ENCODE measurements at places on chromosomes 11 and 22.

DNA sequence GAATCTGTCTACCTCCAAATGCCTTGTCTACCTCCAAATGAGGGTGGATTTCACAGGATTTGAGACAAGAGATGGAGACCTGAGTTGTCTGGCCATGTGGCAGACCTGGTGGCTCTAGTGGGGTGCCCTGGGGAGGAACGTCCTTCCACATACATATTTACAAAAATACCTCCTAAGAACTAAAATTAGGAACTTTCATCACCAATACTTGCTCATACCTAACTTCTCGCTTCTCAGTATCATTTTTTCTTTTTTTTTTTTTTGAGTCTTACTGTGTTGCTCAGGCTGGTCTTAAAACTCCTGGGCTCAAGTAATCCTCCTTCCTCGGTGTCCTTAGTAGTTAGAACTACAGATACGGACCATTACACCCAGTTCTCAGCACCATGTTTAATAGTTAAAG is 117.9 kb downstream of the MED15 start:
- DNase-seq = no peak

DNA sequence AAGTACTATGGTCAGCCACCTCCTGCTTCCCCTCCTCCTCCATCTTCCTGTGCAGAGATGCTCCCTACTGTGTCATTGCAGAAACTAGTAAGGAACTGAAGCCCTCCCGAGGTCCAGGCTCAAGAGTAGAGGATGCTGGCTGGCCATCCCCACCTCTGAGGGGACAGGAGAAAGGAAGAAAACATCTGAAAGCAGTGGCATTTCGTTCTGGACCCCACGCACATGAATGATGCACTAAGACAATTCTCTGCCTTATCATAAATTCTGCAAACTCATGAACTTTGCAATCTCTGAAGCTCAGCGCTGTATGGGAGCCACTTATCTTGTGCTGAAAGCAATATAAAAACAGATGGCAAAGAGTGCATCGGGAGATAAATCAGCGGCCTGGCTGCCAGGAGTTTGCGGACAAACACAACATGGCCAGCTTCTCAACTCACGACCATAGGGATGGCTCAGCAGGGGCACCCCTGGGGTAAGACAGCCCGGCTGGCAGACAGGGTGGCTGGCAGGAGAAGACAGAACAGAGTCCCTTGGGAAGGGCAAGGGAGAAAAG is 306.4 kb downstream of the NXPE2 start:
- DNase-seq = no peak

DNA sequence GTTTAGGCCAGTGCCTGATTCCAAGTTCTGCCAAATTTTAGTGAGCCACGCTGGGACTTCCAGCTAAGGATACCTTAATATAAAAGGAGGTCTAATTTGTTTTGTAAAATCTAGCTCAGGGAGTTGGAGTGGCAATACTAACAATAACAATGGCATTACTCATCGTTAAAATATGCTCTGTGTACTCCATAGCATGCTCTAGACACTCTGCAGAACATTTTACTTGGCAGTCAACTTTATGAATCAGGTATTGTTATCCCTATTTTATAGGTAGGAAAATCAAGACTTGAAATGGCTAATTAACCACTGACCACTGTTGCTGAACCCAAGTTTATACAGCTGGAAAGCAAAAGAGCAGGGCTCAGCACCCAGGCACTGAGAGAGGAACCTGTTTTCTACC is 485.0 kb upstream of the KIRREL3 start:
- DNase-seq = peak; percentile 12

- no peak for DNase-seq
These were observed at the start of gene GSC2 for GRCh38 chr22:19149991-19150390. TSS of gene GSC2 (minus strand) at chr22:19150292. CDS start at chr22:19150283, 9 bp downstream.

GRCh38 chr22:24836282-24836681 is 30.3 kb downstream of the SGSM1 start:
- no peak for DNase-seq

DNA sequence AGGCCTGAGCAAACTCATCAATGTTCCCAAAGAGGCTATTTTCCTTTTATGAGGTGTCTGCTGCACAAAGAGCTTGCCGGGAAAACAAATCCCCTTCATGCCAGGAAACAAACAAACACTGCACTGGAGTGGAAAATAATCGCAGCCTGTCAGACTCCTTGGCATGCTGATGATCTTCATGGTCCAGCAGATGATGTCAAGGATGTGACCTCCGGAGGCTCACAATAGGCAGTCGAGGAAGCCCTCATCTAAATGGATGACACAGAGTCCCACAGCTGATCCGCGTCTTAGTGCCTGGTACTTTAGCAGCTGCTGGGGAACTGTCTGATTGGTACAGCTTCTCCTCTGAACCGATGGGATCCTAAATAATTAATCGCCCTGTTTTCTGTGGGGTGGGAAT is 187.6 kb downstream of the TENM4 start:
- no peak for DNase-seq

GRCh38 chr11:27242591-27242990 is 120.4 kb downstream of the CCDC34 start:
- peak; percentile 19 for DNase-seq

- no peak for DNase-seq
These were observed 22.2 kb downstream of the DKK3 start for GRCh38 chr11:11985954-11986949.

Data from Caki2 (cell line).